ENCODE measurements at places on chromosomes 3 and 15.

- DNase-seq: no peak
Measured at GRCh38 chr15:95987886-95988573, 342.5 kb upstream of the NR2F2 start.

GRCh38 chr3:169661361-169662131, 2.0 kb downstream of the MECOM start:
- DNase-seq: no peak

DNA sequence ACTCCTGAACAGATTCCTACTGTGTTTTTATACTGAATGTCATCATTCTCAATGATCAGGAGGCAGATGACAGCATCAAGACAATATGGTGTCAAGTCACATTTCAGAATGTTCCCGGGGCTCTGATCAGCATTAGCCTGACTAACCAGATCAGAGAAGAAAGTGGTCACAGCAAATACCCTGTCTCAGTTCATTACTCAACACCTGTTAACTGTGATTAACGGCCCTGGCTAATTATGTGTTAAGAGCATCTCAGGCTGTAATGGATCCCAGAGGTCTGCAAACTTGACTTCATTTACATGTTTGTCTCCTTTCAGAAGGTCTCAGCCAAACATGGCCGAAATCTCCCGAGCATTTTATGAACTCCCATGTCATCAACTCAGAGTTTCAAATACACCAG, 833.7 kb downstream of the FHIT start:
- DNase-seq: no peak

GRCh38 chr15:98501632-98502031, 146.7 kb upstream of the IGF1R start:
- DNase-seq: no peak

DNA sequence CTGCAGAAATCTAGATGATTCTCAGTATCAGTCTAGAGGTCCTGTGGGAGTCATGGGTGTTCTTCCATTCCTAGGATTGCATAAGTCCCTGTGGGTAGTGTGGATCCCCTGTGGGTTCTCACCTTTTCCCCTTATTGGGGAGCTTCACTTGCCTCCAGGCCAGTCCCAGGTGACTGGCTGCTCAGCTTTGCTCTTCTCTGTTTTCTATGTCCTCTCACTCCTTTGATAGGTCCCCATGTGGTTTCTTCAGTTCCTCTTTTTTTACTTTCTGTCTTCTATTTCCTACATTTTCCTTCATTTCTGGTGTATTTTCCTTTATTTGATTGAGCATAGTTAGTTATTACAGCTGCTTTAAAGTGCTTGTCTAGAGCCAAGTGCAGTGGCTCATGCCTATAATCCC, 10.9 kb downstream of the TEX55 start:
- no peak for DNase-seq

- peak; percentile 62 for DNase-seq
Measured at GRCh38 chr3:56878074-56878473, 76.3 kb upstream of the ARHGEF3 start.

GRCh38 chr15:90189781-90190467, 11.2 kb upstream of the SEMA4B start:
- no peak for DNase-seq

- no peak for DNase-seq
Measured at GRCh38 chr3:148606979-148607378, 90.7 kb upstream of the AGTR1 start.

DNA sequence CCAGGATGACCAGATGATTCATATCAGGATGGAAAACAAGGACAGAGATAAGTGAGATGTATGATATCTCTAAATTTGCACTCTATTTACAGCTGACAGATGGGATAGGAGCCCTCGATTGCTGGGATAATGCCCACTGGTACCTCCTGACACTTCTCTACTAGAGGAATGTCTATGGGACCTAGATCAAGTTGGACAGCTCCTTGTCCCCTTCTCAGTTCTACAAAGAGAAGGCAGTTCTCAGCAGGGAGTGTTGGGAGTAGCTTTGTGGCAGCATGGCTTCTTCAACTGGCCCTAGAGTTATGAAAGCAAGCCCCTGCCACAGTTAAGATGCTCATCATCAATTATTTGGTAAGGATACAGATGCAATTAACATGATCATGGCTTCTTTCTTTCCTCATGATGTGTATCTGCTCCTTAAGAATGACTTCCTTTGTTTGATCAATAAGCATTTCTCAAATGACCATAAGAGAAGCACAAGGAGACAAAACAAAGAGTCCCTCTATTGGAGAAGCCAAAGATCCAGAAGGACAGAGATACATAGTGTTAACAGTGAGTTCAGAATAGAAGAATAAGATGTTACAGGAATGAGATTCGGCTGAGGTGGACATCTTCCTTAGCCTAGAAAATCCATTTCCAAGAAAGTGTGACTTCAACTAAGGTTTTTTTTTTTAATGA, 481.3 kb downstream of the NAALADL2 start:
- DNase-seq: no peak

GRCh38 chr3:46480491-46481195, 15.9 kb upstream of the LTF start:
- DNase-seq: no peak

- no peak for DNase-seq
Measured at GRCh38 chr3:172904711-172905373, 154.3 kb downstream of the ECT2 start.

- DNase-seq: no peak
Measured at GRCh38 chr3:184780981-184781515, 30.9 kb upstream of the VPS8 start.

DNA sequence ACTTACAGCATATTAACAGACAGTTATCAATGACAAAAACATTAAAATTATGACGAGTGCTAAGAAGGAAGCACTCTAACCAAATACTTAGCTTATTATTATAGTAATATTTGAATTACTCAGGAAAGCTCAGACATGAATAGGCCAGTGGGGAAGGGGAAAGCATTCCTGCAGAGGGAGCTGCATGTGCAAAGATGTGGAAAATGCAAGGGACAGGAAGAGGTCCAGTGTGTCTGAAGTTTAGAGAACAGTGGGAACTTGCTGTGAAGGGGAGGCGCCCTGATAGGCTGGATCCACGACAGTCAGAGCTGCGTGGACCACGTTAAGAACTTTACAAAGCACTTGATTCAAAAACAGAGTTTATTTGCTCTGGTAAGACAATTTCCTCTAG, 1.2 kb upstream of the SPICE1 start:
- DNase-seq: no peak

GRCh38 chr15:67735896-67736295, 89.4 kb upstream of the SKOR1 start:
- no peak for DNase-seq

DNA sequence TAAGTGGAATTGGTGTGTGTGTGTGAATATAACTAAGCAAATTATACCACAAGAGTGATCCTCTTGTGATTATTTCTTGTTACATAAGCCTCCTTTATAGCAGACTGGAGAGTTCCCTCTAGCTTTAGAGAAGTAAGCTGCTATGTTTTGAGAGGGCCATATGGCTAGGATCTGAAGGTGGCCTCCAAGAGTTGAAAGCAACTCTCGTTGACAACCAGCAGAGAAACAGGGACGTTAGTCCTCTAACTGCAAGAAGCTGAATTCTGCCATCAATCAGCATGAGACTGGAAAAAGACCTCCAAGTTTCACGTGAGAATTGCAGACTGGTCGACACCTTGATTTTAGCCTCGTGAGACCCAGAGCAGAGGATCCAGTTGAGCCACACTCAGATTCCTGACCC, 278.5 kb upstream of the ZNF717 start:
- no peak for DNase-seq

- no peak for DNase-seq
Measured at GRCh38 chr3:32009957-32010356, 28.4 kb downstream of the ZNF860 start.

GRCh38 chr3:101676765-101677435, at the start of gene ZBTB11:
TSS of gene ZBTB11 (minus strand) at chr3:101677132. CDS start at chr3:101676914, 218 bp downstream.
- DNase-seq: peak; percentile 100

DNA sequence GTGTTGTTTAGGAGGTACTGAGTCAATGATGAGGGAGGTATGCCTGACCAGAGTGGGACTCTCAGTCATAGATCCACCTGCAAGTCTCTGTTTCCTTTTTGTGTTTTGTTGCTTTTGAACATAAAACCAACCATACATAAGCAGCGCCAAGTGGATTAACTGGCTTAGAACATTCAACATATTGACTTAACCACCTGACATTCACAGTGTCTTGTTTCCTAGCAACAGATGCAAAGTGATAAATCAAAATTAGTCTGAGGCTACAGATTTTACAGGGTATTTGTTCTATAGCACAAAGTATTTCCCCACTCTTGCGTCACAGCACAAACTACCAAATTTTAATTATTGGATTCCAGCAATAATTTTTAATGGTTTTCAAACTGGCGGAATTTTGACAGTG, 283.8 kb downstream of the BBX start:
- DNase-seq: no peak

- DNase-seq: no peak
Measured at GRCh38 chr3:68751888-68752287, 180.5 kb downstream of the TAFA4 start.

DNA sequence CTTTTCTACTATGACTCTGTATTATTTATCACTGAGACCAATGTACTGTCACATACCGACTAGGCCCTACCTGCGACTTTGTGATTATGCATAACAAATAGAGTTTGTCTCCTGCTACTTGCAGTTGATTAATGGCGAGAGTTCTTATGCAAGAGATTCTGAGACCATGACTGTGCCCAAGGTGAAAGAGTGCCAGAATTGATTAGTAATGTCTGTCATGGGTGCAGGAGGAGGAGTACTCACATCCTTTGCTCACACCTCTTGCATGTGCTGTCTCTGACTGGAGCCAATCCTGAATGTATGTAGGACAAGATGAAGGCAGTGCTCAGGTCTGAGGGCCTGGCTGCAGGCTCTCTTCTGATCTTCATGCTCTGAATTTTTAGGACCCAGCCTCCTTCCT, 260.7 kb downstream of the THSD4 start:
- DNase-seq: no peak

- DNase-seq: no peak
Measured at GRCh38 chr3:194867270-194867983, 181.7 kb downstream of the FAM43A start.

GRCh38 chr15:78004919-78005634, 72.4 kb downstream of the TBC1D2B start:
- DNase-seq: no peak

DNA sequence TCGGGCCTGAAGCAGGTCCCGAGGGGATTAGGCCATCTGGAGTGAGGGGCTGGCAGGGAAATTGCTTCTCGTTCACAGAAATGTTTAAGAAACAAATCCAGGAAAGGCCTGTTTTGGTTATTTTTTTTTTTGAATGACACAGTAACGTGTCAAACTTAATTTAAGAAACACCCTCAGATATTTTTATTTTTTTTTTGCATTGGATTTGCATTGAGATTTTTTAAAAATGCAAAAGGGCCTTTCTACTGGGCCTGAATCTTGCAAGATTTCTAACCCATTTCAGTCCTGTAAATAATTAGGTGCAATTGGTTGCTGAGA, 25.0 kb upstream of the KLF13 start:
- DNase-seq: no peak

- no peak for DNase-seq
Measured at GRCh38 chr3:143367171-143367570, 247.6 kb downstream of the CHST2 start.

GRCh38 chr15:52103217-52104207, 9.1 kb downstream of the BCL2L10 start:
- no peak for DNase-seq

DNA sequence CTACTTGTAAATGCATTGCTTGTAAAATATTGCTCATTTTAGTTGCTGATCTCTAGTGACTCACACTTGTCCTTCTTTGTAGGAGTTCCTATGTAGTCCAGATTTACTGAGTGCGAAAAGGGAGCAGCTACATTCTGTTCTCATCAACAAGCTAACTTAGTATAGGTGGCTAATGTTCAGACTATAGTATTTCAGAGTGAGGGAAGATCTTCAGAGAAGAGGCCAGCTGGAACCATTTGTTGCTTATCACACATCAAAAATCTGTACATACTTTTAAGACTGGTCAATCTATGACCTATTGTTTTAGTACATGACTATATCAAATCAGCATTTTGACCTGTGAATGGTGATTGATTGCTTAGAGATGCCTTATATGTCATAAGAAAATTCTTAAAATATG, 71.3 kb upstream of the THSD4 start:
- DNase-seq: no peak

GRCh38 chr3:124635169-124635539, 95.1 kb upstream of the UMPS start:
- no peak for DNase-seq

DNA sequence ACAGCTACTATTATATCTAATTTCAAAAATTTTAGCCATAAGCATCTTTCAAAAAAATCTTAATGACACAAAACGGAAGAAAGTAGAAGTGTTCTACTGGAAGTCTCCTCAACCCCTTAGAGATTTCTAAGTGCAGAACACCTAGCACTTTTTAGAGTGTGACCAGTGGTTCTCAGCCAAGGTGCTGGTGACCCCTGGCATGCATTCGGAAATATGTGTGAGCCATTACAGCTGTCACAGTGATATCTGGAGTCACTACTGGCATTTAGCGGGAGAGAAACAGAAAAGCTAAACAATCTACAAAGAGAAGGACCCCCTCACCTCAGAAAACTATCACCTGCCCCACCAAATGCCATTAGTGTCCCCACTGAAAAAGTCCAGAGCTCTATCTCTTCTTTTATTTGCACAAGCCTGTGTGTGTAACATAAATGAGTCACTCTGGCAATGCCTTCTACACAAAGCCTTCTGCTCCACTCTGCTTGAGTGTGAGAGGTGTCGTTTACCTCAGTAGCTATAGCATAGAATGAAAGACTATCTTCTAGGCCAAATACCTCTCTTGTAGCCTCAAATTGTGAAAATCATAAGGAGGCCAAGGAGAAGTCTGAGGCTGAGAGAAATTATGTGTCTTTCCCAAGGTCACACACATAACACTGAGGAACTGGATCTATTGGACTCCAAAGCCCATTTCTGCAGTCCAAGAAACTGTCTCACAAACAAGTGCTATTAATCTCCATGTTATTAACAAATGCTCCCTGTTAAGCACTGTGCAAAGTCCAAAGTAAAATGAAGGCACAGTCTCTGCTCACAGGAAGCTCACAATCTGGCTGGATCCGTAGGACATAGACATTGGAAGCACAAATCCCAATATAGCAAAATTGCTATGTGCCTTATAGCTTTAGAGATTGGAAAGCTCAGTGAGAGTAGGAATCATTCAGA, 28.5 kb upstream of the KCNMB2 start:
- DNase-seq: no peak

DNA sequence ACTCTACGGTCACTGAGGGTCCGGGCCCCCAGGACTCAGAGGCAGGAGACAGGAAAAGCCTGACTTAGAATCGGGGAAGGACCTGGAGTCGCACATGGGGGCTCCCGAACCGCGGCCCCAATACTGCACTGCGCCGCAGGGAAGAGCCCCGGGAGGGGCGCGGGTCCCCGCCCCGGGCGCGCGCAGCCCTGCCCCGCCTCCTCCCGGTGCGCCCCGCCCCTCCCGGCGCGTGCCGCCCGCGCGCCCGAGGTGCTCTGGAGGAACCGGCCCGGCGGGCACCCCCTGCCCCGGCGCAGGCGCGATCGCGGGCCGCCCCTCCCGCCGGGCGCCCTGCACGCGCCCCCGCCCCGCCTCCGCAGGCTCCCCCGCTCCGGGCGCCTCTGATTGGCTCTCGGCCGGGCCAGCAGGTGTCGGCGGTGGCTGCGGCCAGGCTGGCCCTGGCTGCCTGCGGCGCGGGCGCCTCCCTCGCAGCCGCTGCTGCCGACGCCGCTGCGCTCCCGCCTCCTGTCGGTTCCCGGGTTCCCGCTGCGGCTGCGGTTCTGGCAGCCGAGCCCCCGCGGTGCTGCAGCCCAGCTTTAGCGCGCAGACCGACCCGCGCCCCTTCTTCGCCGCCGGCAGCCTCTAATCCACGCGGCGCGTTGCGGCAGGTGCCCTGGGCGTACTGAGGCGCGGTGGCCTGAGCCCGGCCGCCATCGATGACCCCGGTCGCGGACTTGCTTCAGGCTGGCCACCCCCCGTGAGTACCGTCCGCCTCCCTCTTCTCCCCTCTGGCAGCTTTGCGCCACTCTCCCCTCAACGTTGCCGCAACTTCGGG, at the start of gene MYRIP:
Gene MYRIP (plus strand): TSS at position 429 of the 814 bp plus-strand sequence. CDS start 91,208 bp downstream, outside the sequence.
- DNase-seq: no peak

All from activated naive CD4-positive, alpha-beta T cell treated with Interleukin-2 at 50 U/mL for 16 hours (primary cell).